CD8-positive, alpha-beta memory T cell (primary cell): ENCODE measurements at places on chromosomes 11 and 22. TPM values are rescaled to one million over a fixed set of nuclear protein-coding genes. Genes with fewer than 3 reads are reported as not detected.

The PRDM11 gene
- polyA plus RNA-seq: 3.1 TPM

The VPREB1 gene
- polyA plus RNA-seq: not detected

The ZBED5 gene
- polyA plus RNA-seq: 15.1 TPM

The PRDX5 gene
- polyA plus RNA-seq: 170 TPM

GRCh38 chr11:126669416-126669815 is 313.9 kb downstream of the ST3GAL4 start:
- no peak for DNase-seq

DNA sequence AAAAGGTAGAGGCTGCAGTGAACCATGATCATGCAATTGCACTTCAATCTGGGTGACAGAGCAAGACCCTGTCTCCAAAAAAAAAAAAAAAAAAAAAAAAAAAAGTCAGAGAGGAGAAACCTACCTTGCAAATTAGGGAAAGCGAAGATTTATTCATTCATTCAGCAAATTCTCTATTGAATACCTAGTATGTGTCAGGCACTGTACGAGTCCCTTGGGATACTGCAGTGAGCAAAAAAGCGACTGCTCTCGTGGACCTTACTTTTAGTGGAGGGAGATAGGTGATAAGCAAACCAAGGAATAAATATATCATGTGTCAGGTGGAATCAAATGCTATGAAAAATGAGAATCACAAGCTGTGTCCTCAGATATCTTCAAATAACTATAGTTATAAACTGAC is 101.3 kb downstream of the STIM1 start:
- no peak for DNase-seq

- no peak for DNase-seq
Observed at GRCh38 chr22:27028093-27028492, 370.7 kb downstream of the MIAT start.

GRCh38 chr22:41834005-41834944 is 1.4 kb downstream of the SREBF2 start:
- DNase-seq: peak; percentile 12

GRCh38 chr22:31692186-31692886 is 30.3 kb upstream of the PISD start:
- DNase-seq: no peak
